Brain microvascular endothelial cell (primary cell): ENCODE measurements at places on chromosomes 1 and 21.

DNA sequence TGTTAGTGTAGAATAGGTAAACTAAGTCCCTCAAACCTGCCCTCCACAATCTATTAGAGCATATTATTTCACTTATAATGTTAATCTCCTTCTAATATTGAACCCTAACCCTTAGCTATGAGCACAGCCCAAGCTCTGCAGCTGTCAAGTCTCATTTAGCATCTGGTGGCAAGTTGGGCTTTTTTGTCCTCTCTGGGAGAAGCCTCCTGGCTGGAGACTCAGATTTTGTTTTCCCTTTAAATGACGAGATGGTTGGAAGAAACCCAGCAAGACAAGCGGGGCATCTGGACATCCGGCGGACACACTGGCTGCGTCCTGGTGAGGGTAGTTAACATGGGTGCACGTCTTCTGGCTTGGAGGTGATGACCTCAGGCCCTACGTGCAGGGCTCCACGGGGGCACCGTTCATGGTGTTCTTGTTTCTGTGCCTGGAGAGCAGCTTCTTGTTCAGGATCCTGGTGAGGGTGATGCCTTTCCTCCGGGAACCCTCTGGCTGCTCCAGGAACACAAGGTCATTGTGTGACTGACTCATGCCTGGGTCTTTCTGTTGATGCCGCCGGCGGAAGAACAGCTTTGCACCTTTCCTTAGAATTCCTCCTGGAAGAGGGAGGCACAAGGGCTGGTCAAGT lies 9.7 kb upstream of the PRDM15 start:
- no peak for DNase-seq

- no peak for DNase-seq
Observed at GRCh38 chr21:42794551-42794950, 84.8 kb downstream of the WDR4 start.

- DNase-seq, result no peak
Observed at GRCh38 chr1:18816808-18817207, 42.7 kb downstream of the TAS1R2 start.

GRCh38 chr1:16888860-16889816 lies 6.6 kb upstream of the RNU1-2 start:
- DNase-seq, result peak; percentile 97

DNA sequence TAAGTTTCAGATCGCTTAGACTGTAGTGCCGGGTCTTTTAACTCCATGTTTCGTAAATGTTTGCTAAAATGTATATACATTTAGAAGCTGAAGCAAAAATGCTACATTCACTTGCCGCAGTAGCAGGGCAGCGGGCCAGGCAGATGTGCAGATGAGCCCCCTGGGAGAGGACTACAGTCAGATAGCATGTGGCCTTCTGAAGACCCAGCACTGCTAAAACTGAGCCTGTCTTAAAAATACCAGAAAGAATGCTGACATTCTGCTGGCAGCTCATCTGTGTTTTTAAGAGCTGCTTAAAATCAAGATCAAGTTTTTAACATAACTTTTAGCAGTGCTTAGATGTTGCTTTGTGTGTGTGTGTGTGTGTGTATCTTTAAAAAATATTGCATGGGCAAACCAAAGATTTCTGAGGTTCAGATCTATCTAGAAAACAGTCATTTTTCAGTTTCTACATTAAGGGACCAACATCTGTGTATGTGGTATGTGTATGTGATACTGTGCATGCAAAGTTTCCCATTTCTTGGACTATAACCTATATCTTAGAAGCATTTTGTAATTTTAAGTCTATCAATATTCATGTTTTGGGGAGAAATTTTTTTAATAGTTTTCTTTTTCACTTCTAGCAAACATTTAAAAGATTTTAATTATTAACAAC lies 31.7 kb downstream of the CHRM3 start:
- no peak for DNase-seq

DNA sequence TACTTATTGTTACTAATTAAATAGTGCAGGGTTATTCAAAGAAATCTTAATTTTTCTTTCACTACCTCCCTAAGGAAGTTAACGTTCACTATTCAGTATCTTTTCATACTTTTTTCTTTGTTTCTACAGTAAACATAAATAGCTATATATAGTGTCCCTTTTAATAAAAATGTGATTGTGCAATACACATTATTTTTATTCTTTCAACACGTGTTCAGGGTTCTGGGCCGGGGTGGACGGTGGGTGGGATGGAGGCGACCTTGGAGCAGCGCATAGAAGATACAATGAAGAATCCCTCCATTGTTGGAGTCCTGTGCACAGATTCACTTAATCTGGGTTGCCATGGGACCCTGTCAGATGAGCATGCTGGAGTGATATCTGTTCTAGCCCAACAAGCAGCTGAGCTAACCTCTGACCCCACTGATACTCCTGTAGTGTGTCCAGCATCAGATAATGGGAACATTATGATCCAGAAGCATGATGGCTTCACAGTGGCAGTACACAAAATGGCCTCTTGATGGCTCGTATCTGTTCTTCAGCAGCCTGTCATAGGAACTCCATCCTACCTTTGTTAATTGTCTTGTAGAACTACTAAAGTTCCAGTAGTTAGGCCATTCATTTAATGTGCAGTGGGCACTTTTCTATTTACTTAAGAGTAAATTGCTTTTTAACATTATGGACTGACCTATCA lies 155.9 kb upstream of the L1TD1 start:
- no peak for DNase-seq

DNA sequence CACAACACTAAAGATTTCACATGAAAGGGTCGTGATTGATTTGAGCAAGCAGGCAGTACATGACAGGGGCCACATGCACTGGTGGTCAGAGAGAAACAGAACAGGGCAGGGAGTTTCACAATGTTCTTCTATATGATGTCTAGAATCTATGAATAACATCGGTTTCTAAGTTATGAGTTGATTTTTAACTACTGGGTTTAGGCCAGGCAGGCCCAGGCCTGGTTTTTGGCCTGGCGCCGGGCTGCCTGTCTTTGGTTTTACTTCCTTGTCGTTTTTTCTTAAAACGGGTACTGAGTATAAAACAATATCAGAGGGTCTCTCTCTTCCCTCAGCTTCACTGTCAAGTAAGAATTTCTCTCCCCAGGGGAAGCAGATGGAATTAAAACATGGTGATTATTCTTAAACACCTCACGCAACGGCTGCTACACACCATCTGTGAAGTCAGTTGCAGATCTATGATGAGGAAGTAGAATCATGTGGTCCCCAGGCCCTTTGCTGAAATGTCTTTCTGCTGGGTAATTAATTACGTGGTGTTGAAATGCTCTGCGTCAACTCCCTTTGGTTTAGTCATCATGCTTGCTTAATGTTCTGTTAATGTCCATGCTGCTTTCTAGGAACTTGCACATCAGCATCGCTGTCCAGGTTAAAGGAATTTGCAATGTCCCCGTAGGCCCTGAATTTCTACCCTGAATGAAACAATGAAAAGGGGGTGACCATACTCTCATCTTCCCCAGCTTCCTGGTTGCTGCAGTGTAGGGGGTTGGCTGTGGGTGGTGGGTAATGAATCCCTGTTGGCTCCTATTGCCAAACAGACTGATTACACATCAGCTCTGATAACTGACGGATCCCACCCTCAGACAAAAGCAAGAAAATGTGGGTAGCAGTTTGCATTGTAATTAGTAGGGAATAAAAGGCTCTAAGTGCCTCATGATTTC lies 70.3 kb downstream of the SERINC2 start:
- no peak for DNase-seq

DNA sequence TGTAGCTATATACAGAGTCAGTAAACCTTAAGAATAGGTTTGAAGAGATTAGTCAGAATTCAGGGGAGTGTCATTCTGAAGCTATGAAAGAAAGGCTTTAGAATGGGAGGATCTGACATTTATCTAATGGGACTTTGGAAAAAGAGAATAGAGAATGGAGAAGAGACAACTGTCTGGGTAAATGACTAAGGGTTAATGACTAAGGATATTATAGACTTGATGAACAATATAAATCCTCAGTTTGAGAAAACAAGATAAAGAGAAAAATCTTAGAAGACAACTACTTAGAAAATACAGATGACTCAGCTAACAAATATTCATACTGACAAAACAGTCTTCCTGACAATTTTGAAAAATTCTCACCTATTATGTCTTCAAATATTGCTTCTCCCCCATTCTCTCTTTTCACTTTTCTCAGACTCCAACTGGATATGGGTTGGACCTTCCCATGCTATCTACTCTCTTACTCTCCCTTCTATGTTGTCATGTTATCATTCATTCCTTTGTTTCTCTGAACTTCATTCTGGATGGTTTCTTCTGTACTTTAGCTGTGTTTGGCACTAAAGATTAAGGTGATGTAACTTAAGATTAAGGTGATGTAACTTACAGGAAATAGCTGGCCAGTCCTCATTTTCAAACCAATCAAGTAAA lies 20.4 kb downstream of the SLC16A1 start:
- DNase-seq, result no peak

GRCh38 chr1:183810756-183811544 lies 6.0 kb downstream of the RGL1 start:
- DNase-seq, result no peak

- DNase-seq, result no peak
Observed at GRCh38 chr1:157925419-157926166, 67.9 kb upstream of the KIRREL1 start.

GRCh38 chr1:227042292-227042691 lies 102.2 kb downstream of the COQ8A start:
- DNase-seq, result no peak

DNA sequence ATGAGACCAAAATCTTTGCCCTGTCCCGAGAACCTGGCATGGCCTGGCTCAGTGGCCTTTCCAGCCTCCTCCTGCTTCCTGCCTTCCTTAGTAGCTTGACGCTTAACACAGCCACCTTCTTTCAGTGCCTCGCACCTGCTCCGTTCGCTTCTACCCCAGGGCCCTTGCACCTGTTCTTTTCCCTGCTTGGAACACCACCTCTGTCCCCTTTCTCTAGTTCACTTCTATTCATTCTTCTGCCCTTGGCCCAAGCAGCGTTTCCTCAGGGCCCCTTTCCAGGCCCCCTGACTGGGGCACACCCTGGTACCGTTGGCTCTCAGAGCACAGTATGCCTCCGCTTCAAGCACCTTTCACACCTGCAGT lies 9.0 kb upstream of the HTR6 start:
- no peak for DNase-seq

GRCh38 chr1:51344602-51345299 lies 14.4 kb upstream of the TTC39A start:
- DNase-seq, result no peak

DNA sequence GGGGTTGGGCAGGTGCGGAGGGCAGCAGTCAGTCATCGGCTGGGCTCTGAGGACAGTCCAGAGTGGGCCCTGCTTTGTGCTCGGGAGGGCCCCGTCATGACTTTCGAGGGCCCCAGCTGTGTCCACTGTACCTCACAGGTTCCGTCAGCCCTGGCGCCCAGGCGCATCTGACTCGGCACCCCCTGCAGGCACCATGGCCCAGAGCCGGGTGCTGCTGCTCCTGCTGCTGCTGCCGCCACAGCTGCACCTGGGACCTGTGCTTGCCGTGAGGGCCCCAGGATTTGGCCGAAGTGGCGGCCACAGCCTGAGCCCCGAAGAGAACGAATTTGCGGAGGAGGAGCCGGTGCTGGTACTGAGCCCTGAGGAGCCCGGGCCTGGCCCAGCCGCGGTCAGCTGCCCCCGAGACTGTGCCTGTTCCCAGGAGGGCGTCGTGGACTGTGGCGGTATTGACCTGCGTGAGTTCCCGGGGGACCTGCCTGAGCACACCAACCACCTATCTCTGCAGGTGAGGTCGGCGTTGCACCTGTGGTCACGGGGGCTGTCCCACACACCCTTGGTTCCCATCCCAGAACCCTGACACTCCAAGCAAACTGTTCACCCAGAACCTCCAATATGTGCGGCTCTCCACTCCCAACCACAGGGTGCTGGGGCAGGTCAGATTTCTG lies 7.8 kb downstream of the PODN start:
- DNase-seq, result no peak

GRCh38 chr21:45919593-45919992 lies 62.0 kb upstream of the COL6A1 start:
- DNase-seq, result no peak

DNA sequence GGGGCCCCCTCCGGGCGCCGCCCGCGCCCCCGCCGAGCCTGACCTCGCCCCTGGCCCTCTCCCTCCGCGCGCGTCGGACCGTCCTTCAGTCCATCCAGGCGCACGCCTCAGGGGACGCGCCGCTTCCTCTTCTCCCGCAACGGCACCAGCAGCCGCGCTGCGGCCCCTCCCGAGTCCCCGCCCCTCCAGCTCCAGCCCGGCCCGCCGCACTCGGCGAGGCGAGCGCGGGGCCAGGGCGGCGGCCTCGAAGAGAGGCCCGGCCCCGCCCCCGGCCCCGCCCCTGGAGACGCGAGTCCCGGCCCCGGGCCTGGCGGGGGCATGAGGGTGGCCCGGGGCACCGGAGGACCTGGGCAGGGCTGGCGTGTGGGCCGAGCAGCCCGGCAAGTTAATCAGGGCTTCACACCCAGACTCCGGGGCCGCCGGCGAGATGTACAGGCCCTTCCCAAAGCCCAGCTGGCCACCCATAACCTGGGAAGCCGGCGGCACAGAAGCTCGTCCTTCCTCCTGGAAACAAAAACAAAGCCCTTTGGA lies at the start of gene IGSF3:
Gene IGSF3 (minus strand): TSS at position 159 of the 531 bp plus-strand sequence. CDS start 1,407 bp downstream, outside the sequence.
- no peak for DNase-seq

DNA sequence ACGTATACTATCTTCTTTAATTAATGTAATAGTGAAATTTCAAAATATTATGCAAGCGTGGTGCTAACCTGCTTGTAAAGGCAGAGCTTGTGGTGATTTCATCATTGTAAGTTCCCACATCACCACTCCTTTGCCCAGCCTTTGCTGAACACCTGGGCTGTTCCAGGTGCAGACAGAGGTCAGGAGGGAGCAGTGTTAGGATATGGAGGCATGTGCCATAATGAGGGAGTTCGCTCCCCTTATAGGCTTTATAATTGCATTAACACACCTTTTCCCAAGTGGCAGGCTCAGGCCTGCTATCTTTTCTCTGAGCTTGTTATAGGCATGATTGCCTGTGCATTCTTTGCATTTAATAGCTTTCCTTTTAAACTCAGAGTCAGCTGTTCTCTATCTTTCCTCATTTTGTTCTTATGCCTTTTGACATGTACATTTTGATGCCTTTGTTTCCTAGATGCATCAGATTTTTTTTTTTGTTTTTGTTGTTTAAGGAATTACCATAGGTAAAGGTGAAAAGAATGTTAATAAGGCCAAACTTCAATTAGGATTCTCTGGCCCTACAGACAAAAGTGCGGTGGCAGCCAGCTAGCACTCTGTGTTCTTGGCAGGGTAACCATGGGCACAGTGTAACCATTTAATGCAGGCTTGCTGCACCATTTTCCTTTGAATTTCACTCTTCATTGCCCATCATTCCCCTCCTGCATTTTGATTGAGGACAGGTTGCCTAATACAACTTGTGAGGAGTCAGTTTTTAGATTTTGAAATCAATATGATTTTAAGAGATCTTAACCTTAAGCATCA lies 12.6 kb downstream of the NPL start:
- no peak for DNase-seq

- DNase-seq, result no peak
Observed at GRCh38 chr1:205447457-205448341, 8.1 kb downstream of the BLACAT1 start.

- DNase-seq, result no peak
Observed at GRCh38 chr1:218699421-218699820, 354.3 kb downstream of the TGFB2 start.

GRCh38 chr1:28507247-28507645 lies 1.4 kb downstream of the RCC1 start:
- no peak for DNase-seq
